ENCODE measurements at places on chromosomes 7 and 10. TPM values are rescaled to one million over a fixed set of nuclear protein-coding genes. Genes with fewer than 3 reads are reported as not detected.

DNA sequence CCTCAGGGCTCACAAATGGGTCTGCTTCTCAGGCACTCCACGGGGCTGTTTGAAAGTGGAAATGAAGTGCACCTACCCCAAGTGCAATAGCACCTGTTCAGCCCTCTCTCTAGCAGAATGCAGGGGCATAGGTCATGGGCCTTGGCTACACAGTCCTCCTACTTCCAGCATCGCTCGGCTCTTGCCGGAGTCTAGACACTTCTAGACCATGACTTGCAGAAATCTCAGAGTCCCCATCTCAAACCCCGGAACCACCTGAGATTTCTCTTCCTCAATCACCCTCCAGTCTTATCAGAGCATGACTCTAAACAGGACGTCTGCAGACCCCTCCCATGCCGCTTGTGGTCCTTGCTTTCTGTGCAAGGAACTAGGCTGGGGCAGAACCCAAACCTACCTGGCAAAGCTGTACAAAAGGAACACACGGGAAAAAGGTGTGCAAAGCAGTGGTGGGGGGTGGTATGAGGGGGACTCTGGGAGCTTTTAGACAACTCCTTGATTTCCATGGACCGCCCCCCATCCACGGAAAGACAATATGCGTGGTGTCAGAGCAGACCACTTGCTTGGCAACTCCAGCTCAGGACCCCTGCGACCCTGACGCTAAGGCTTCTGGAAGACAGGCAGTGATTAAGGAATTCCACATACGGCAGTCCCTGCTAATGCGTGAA lies 13.8 kb downstream of the TMEM273 start:
- H3K36me3 ChIP-seq: no peaks in the 10 kb centered on the region
- H3K4me1 ChIP-seq: peaks cover 10% of the 10 kb centered on the region
- no peak overlapping the region for H3K4me3 ChIP-seq
- H3K27ac ChIP-seq: no peak overlapping the region
- DNase-seq: no peak

DNA sequence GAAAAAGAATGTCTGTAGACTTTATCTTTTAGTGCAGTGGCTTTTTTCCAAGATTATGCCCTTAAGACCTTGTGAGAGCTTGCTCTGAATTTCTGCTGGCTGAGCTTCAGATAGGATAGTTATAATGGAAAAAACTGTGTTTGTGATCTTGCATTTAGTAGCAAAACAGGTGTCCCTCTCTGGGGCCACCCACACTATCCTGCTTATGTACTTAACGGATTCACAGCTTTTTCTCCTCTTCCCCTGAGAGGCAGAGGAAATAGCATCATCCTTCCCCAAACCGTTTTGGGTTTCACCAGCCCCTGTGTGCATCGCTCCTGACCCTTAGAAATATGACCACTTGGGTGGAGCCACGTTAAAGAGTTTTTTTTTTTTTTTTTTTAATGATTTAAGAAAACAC lies 101.2 kb downstream of the RAB18 start:
- DNase-seq: no peak
- no peak overlapping the region for H3K27ac ChIP-seq
- no peaks in the 10 kb centered on the region for H3K27me3 ChIP-seq
- peaks cover 4% of the 10 kb centered on the region for H3K4me1 ChIP-seq
- no peaks in the 10 kb centered on the region for H3K36me3 ChIP-seq

Gene GJD4
- total RNA-seq: not detected

GRCh38 chr7:44390701-44391100 lies 65.3 kb upstream of the CAMK2B start:
- DNase-seq: no peak
- H3K4me3 ChIP-seq: no peak overlapping the region
- no peaks in the 10 kb centered on the region for H3K27me3 ChIP-seq
- H3K27ac ChIP-seq: no peak overlapping the region

Gene GRM3
- total RNA-seq: not detected

Gene ATP6V1F
- 129 TPM for total RNA-seq

- DNase-seq: no peak
- no peaks in the 10 kb centered on the region for H3K36me3 ChIP-seq
- H3K27me3 ChIP-seq: no peaks in the 10 kb centered on the region
- H3K4me3 ChIP-seq: no peak overlapping the region
These were observed 66.9 kb upstream of the ARHGAP21 start for GRCh38 chr10:24790599-24790998.

GRCh38 chr10:96448558-96448957 lies 65.2 kb downstream of the TLL2 start:
- H3K4me1 ChIP-seq: no peaks in the 10 kb centered on the region

Gene C7orf33
- total RNA-seq: not detected

DNA sequence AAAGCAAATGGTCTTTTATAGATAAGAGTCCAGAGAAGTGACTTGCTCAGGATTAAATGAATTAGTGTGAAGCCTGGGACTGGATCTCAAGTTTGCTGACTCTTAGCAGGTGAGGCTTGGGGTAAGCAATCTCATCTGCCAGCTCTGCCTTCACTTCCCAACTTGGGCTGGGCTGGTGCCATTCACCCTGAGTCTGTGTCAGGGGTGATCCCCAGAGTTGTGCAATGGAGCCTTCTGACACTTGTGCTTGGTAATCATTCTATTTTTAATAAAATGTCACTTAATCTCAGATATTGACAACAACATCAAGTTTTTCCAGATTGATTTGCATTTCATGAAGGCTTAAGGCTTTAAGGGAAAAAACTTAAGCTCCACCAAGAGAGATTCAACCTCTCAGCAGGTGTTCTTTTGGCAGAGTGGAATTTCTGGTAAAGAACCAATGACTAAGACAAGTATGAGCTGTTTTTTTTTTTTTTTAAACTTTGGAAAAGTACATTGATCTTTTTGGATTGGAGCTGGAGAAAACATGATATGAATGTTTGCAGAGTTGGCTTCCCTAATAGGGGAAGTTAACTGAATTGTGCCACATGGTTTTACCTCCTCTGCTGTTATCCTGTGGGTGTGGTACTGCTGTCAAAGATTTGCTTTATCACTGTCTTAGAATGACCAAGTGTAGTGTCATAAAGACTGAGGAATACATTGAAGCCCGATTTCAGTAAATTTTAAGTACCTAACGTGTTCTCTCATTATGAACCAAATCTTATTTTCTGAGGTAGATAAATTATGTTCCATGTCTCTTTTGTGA lies 48.6 kb upstream of the GPR37 start:
- H3K27ac ChIP-seq: no peak overlapping the region
- peaks cover 23% of the 10 kb centered on the region for H3K27me3 ChIP-seq
- no peaks in the 10 kb centered on the region for H3K36me3 ChIP-seq
- H3K4me1 ChIP-seq: no peaks in the 10 kb centered on the region
- DNase-seq: no peak

DNA sequence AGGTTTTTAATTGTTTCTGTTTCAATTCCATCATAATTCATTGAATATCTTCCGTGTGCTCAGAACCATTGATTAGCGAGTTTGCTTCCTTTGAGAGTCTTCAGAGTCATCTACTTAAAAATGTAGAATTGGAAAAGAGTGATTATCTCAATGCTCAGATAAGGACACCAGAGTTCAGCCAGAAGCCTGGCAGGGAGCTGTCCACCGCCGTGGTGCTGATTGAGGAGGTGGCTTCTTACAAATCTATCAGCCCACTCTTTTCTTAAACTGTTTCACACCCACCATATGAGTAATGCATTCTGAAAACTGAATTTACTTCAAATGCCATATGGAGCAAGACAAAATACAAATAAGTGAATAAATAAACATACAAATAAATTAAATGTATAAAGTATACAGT lies 79.3 kb downstream of the INSYN2A start:
- peak; percentile 62 for DNase-seq
- no peak overlapping the region for H3K27ac ChIP-seq
- no peaks in the 10 kb centered on the region for H3K4me1 ChIP-seq

Gene ADCYAP1R1
- total RNA-seq: not detected

- H3K4me3 ChIP-seq: no peak overlapping the region
- no peak for DNase-seq
- H3K36me3 ChIP-seq: no peaks in the 10 kb centered on the region
- H3K27ac ChIP-seq: no peak overlapping the region
- H3K27me3 ChIP-seq: peaks cover 2% of the 10 kb centered on the region
These were observed 16.2 kb upstream of the NPVF start for GRCh38 chr7:25244254-25245033.

GRCh38 chr7:24157666-24158065 lies 126.3 kb upstream of the NPY start:
- H3K4me3 ChIP-seq: no peak overlapping the region
- H3K27ac ChIP-seq: no peak overlapping the region
- no peak for DNase-seq
- peaks cover 16% of the 10 kb centered on the region for H3K27me3 ChIP-seq
- no peaks in the 10 kb centered on the region for H3K4me1 ChIP-seq

- H3K36me3 ChIP-seq: no peaks in the 10 kb centered on the region
- H3K4me3 ChIP-seq: no peak overlapping the region
- no peaks in the 10 kb centered on the region for H3K4me1 ChIP-seq
- peak; percentile 65 for DNase-seq
- H3K27me3 ChIP-seq: no peaks in the 10 kb centered on the region
These were observed 84.0 kb upstream of the TMEM248 start for GRCh38 chr7:66837007-66837406.

Gene CFAP70
- 0.31 TPM for total RNA-seq

Gene ZNF800
- 18.2 TPM for total RNA-seq

GRCh38 chr7:18768256-18768655 lies 272.7 kb downstream of the HDAC9 start:
- H3K4me1 ChIP-seq: no peaks in the 10 kb centered on the region
- no peak overlapping the region for H3K4me3 ChIP-seq
- DNase-seq: no peak
- no peaks in the 10 kb centered on the region for H3K36me3 ChIP-seq
- no peak overlapping the region for H3K27ac ChIP-seq

- peaks cover 30% of the 10 kb centered on the region for H3K27me3 ChIP-seq
- H3K36me3 ChIP-seq: no peaks in the 10 kb centered on the region
- H3K27ac ChIP-seq: no peak overlapping the region
- no peak overlapping the region for H3K4me3 ChIP-seq
- no peak for DNase-seq
These were observed 96.8 kb upstream of the LSM8 start for GRCh38 chr7:118087126-118087525.

- H3K27me3 ChIP-seq: peaks cover 5% of the 10 kb centered on the region
- DNase-seq: no peak
- H3K36me3 ChIP-seq: no peaks in the 10 kb centered on the region
- H3K4me1 ChIP-seq: no peaks in the 10 kb centered on the region
- no peak overlapping the region for H3K27ac ChIP-seq
- no peak overlapping the region for H3K4me3 ChIP-seq
These were observed 113.1 kb downstream of the ARL4A start for GRCh38 chr7:12800486-12800885.

DNA sequence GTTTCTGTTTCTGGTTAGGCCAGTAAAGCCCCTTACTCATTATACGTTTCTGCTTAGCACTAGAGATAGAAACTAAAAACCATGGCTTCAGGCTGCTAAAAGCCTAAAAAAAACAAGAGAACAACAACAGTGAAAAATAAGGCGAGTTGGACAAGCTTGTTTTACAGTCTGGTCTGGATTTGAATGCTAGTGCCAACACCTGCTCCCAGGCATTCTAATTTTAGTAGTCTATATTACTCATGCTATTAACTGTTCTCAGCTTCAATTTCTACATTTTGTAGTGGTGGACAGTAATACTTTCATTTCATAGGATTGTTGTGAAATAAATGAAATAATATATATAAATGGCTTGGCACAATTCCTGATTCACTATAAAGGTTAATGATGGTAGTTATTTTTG lies 108.5 kb downstream of the HBP1 start:
- no peak overlapping the region for H3K4me3 ChIP-seq
- DNase-seq: no peak
- peaks cover 11% of the 10 kb centered on the region for H3K36me3 ChIP-seq
- H3K4me1 ChIP-seq: no peaks in the 10 kb centered on the region
- H3K27ac ChIP-seq: no peak overlapping the region
- no peaks in the 10 kb centered on the region for H3K27me3 ChIP-seq

GRCh38 chr7:27560706-27561235 lies 101.9 kb downstream of the HIBADH start:
- no peak overlapping the region for H3K27ac ChIP-seq
- H3K27me3 ChIP-seq: no peaks in the 10 kb centered on the region
- no peak for DNase-seq

Gene HOXA6
- total RNA-seq: not detected

GRCh38 chr7:87330942-87331341 lies 14.5 kb upstream of the CROT start:
- H3K4me1 ChIP-seq: peaks cover 2% of the 10 kb centered on the region
- peaks cover 51% of the 10 kb centered on the region for H3K36me3 ChIP-seq
- DNase-seq: no peak
- H3K27ac ChIP-seq: no peak overlapping the region

DNA sequence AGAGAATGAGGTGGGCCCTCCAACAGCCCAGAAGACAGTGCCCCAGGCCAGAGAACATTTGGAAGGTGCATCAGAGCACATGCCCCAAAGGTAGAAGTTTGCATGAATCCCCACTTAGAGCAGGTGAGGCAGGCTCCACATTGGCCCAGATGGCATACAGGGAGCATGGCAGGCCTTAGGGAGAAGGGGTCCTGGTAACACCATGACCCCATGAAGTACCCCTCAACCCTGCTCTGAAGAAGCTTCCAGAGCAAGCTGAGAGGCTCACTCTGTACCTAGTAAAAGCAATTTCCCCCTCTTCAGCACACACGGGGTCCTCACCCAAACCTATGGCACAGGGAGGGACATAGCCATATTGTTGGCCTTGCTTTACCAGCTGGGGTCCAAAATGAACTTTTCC lies 162.6 kb downstream of the BUB3 start:
- H3K27ac ChIP-seq: no peak overlapping the region
- no peak for DNase-seq
- H3K27me3 ChIP-seq: no peaks in the 10 kb centered on the region
- no peaks in the 10 kb centered on the region for H3K4me1 ChIP-seq

Gene FAM171A1
- total RNA-seq: 5.2 TPM

DNA sequence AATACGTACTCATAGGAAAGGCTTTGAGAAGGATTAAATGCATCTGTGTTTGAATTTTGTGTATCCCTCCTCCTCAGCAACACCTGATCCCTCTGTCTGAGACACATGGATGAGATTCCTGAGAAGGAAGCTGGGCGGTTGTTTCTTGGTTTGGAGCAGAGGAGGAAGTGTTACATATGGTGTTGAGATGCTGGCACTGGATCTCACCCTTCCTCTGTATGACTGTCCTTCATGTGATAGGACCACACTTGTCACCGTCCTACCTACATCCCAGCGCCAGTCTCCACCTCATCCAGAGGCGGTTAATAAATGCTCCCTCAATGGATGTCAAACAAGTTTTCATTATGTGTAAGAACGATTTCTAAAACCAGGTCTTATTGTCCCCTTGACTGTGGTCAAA lies 49.4 kb upstream of the KLF6 start:
- no peaks in the 10 kb centered on the region for H3K27me3 ChIP-seq
- H3K27ac ChIP-seq: no peak overlapping the region
- H3K4me3 ChIP-seq: no peak overlapping the region
- no peaks in the 10 kb centered on the region for H3K36me3 ChIP-seq
- peaks cover 42% of the 10 kb centered on the region for H3K4me1 ChIP-seq
- no peak for DNase-seq

Gene IFIT2
- 39.4 TPM for total RNA-seq

- H3K27ac ChIP-seq: no peak overlapping the region
- DNase-seq: no peak
- no peak overlapping the region for H3K4me3 ChIP-seq
- peaks cover 10% of the 10 kb centered on the region for H3K4me1 ChIP-seq
- no peaks in the 10 kb centered on the region for H3K27me3 ChIP-seq
- no peaks in the 10 kb centered on the region for H3K36me3 ChIP-seq
These were observed 285.0 kb downstream of the PRPF18 start for GRCh38 chr10:13871776-13872175.

- H3K27ac ChIP-seq: no peak overlapping the region
- H3K27me3 ChIP-seq: no peaks in the 10 kb centered on the region
- H3K4me3 ChIP-seq: no peak overlapping the region
- H3K36me3 ChIP-seq: no peaks in the 10 kb centered on the region
- no peaks in the 10 kb centered on the region for H3K4me1 ChIP-seq
These were observed 83.6 kb downstream of the CD36 start for GRCh38 chr7:80721883-80722615.

Measured in activated naive CD4-positive, alpha-beta T cell treated with anti-CD3 and anti-CD28 coated beads for 36 hours (primary cell).